Kidney glomerular epithelial cell (primary cell): ENCODE measurements at places on chromosomes 1 and 21.
A peak's percentile ranks its signal among the peaks of the same experiment; 100 is the strongest.

- no peak for DNase-seq
These were observed 10.9 kb upstream of the RGS2 start for GRCh38 chr1:192797891-192798290.

DNA sequence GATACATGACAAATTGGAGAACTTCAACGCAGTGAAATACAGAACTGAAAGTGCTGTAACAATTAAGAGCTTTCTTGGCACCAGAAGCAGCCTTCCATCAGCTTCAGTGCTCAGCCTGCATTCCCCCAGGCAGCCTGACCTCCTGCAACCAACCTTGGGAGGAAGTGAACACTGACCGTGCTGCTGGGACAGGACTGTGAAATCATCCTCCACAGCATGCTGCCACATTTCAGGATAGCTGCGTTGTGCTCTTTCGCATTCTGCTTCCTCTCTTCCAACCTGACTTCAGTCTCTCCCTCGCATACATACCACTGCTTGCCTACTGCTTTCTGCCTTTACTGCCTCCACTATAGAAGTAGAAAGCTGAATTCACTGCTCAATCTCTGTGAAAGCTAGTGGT, 388.6 kb downstream of the RWDD3 start:
- DNase-seq, result no peak

GRCh38 chr1:31753707-31754349, 10.3 kb downstream of the ADGRB2 start:
- no peak for DNase-seq

DNA sequence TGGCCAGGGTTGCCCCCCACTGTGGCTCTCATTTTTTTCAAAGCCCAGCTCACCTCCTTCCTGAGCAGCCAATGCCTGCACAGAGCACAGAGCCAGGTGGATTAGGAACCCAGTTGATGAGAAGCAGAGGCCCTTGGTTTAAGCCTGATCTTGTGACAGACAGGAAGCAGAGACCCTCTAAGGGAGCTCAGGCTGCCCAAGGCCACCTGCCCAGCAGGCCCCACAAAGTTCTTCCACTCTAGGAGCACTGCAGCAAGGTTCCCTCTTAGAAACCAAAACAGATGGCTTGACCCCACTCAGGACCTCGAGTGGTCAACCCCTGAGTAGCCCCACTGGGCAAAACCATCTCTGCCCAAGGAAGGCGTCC, 25.5 kb upstream of the PRSS38 start:
- DNase-seq, result no peak

DNA sequence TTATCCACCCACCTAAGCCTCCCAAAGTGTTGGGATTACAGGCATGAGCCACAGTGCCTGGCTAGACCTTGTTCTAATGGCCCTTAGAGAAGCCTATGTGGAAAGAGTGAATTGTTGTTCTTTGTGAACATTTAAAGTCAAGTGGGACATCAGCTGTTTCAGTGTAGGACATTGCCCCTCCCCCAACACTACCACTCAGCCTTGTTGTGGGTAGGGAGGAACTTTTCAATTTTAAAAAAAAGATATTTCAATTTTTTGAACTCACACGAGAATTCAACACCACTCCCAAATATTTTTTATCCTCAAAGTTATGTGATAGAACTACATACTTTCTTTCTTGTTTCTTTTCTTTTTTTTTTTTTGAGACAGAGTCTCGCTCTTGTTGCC, 36.7 kb upstream of the TMEM222 start:
- no peak for DNase-seq

DNA sequence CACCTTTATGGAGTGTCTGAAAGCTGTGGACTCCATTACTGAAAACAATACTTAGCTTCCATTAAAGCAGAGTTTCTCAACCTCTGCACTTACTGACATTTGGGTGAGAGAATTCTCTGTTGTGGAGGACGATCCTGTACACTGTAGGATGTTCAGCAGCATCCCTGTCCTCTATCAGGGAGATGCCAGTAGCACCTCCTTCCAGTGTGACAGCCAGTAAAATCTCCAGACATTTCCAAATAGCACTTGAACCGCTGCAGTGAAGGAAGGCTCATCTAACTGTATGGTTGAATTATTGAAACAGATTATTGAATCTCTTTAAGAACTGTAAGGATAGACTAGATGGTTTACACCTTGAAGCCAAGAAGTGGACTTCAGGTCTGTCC, 3.1 kb downstream of the PRDM2 start:
- no peak for DNase-seq

DNA sequence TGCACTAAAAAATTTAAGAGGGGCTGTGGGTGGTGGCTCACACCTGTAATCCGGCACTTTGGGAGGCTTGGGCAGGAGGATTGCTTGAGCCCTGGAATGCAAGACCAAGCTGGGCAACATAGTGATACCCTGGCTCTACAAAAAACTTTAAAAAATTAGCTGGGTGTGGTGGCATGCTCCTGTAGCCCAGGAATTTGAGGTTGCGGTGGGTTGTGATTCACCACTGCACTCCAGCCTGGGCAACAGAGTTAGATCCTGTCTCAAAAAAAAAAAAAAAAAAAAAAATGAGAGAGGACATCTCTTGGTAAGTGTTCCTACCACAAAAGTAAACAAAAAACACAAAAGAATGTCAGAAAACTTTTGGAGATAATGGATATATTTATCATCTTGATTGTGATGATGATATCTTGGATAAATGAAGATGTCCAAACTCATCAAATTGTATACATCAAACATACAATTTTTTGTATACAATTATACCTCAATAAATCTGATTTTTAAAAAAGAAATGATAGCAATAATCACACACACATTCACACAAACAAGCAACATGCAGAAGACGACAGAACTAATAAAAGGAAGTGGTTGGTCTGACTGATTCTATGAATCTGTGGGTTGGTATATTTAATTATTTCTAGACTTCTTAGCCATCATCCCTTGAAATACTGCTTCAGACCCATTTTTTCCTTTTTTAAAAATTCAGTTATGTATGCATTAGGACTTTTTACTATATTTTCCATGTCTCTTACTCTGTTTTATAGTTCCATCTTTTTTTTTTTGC, 465.9 kb downstream of the PLA2G4A start:
- no peak for DNase-seq

GRCh38 chr1:10514490-10515235, 39.9 kb downstream of the PEX14 start:
- peak; percentile 51 for DNase-seq

DNA sequence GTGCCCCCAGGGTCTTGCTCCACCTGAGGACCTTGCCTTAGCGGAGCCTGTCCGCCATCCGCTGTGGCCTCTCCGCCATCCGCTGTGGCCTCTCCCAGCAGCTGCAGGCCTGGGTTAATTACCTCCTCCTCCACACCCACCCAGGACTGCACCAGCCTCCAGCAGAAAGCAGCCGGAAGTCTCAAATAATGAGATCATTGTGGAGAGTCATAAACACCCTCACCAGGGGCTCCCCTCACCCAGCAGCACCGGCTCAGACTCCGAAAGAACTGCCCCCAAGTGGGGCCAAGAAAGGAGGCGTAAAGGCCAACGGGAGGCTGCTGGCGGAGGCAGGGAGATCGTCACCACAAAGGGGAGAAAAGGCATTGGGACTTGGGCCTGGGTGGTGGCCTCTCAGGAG, 10.7 kb upstream of the GPR153 start:
- no peak for DNase-seq

- DNase-seq, result no peak
These were observed 267.9 kb downstream of the PTPRU start for GRCh38 chr1:29504196-29504595.

- no peak for DNase-seq
These were observed 120.0 kb downstream of the PGBD5 start for GRCh38 chr1:230306169-230306568.

- peak; percentile 75 for DNase-seq
These were observed 36.7 kb upstream of the THEM4 start for GRCh38 chr1:151945725-151946722.
